ENCODE measurements at places on chromosomes 5 and 9.

- no peak for DNase-seq
These were observed 86.9 kb downstream of the BASP1 start for GRCh38 chr5:17304282-17304681.

DNA sequence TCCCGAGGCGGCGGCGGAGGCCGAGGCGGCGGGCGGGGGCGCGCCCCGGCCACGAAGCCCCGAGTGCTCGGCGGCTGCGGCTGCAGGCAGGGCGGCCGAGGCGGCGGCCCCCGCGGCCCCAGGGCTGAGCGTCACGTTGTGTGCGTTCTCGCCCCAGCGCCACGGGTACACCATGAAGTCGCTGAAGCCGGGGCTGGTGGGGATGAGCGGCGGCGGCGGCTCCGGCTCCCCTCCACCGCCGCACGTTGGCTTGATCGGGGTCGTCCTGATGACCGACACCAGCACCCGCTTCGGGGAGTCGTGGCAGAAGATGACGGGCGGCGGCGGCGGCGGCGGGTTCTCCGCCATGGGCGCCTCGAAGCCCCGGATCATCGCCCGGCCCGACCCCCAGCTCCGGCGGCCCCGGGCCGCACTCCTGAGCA, 498 bp downstream of the ZNF367 start:
- no peak for DNase-seq

DNA sequence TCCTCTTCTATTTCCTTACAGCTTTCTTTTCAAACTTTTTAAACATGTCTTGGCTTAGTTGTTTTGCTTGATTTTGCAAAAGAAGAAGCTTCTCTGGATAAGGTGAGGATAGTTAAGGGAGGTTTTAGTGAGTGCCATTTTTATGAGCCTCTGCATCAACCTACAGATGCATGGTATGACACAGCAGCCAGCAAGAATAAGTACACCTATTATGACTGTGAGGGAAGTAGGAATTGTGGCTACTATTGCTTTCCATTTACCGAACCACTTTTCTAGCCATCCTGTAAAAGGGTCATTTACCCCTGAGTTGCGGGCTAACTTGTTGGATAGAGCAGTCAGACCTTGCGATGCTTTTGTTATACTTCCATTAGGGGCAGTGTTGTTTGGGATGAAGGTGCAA, 7.0 kb upstream of the TUT7 start:
- DNase-seq = no peak

- DNase-seq = peak; percentile 51
These were observed 1.1 kb downstream of the KIF2A start for GRCh38 chr5:62306896-62307689.

DNA sequence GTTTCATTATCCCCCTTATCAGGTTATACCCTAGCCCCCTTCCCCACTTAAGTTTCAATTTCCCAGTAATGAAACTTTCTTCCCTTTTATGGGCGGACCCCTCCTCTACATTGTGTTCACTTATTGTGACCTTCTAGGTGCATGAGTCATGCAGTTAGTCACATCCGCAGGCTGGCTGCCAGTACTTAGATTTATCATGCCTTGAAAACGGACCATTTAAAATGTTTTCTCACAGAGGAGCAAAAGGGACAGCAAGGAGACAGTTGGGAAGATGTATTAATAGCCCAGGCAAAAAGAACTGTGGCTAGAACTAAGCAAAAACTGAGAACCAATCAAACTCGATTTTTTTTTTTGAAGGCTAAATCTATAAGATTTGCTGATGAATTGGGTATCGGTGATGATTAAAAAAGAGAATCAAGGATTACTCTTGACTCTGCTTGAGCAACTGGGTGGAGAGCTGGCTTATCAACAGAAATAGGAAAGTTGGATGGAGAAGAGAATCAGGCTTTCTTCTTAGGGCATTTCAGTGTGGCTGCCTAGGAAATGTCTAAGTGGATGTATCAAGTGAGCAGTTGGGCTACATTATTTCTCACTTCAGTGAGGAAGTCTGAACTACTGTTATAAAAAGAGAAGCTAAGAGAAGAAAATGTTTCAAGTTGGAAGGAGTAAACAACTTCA, 615.0 kb downstream of the HINT1 start:
- DNase-seq = no peak

DNA sequence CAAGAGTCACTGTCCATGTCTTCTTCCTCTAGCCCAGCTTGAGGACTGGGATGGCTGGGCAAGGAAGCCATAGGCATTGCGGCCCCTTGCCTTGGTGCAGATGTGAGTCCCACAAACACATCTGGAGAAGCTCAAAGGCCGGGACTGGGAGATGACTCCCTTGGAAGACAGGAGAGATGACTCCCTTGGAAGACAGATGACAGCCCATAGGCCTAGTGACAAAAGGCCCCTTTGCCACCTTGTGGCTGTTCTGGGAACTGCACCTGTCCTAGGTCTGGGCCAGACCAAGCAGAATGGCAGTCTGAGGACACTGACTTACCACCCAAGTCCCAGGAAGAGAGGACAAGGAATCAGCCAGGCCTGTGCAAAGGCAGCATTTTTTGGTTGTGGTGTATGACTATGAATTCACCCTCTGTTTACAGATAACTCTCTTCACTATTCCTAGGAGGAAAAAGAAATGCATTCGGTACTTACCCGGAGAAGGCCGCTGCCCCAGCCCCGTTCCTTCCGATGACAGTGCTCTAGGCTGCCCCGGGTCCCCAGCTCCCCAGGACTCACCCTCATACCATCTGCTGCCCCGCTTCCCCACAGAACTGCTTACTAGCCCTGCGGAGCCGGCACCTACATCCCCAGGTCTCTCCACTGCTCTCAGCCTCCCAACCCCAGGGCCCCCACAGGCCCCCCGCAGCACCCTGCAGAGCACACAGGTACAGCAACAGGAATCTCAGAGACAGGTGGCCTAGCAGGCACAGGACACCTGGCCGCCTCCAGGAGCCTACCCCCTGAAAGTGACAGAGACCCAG, 30.8 kb downstream of the SKP1 start:
- peak; percentile 63 for DNase-seq

- DNase-seq = no peak
These were observed 2.3 kb upstream of the AQP3 start for GRCh38 chr9:33449715-33450114.

DNA sequence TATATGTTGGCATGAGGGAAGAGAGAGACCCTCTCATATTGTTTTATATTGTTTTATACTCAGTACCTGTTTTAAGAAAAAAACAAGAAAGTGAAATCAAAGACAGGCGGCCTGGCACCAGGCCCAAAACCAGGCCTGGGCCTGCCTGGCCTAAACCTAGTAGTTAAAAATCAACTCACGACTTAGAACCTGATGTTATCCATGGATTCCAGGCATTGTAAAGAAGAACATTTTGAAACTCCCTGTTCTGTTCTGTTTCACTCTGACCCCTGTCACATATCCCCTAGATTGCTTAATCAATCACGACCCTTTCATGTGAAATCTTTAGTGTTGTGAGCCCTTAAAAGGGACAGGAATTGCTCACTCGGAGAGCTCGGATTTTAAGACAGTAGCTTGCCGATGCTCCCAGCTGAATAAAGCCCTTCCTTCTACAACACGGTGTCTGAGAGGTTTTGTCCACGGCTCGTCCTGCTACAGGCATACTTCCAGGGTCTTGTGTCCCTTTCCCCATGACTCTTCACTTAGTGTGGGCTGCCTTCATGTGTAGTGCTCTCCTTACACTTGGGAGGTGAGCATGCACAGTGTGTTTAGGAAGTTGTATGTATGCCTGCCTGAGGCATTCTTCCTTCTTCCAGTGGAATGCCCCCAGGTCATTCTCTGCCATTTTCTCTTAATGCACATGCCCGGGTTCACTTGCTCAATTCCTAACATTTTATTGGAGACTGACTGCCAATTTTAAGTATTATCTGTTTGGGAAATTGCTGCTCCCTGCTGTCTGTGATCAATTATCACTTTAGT, 17.8 kb downstream of the TBCA start:
- no peak for DNase-seq

Measured in anterior cingulate cortex (tissue), 58 donors.